OCI-M1 (cell line): ENCODE measurements at places on chromosomes 7 and 10.

GRCh38 chr10:37856881-37857286 is 526 bp downstream of the ZNF248 start:
- peak; percentile 75 for DNase-seq

DNA sequence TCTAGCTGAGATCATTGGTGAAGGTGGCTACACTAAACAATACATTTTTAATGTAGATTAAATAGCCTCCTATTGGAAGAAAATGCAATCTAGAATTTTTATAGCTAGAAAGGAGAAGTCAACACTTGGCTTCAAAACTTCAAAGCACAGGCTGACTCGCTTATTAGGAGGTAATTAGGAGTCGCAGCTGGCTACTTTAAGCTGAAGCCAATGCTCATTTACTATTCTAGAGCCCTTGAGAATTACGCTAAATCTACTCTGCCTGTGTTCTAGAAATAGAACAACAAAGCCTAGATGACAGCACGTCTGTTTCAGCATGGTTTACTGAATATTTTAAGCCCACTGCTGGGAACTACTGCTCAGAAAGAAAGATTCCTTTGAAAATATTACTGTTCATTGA is 101.6 kb upstream of the EEPD1 start:
- no peak for DNase-seq

DNA sequence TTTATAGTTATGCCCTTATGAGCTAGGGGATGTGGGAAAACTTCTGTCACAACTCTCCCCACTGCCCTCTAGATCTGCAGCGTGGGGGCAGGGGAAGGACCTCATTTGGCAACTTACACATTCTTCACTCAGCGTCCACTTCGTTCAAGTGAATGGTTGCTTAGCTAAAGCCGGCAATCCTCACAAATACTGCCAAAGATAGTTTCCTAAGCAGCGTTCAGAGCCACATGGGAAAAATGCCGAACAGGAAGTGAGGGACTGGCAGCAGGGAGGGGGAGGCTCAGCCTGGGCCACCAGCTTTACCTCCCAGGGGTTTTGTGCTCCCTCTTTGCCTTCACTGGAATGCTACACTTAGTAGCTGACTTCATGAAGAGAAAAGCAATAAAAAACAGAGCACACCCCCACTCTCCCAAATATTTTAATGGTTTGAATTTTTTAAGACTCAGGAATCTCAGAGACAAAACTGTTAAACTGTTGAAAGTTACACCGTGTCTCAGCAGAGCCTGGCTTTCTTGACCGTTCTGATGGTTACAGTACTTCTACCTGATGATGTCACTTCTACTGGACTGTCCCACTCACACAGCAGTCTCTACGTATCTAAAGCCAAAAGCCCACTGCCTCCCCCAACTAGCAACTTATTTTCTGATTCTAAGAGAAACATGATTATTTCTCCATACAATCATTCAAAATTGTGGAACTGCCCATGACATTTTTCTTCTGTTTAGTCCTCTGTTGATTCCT is 10.4 kb downstream of the GRM3 start:
- DNase-seq: peak; percentile 49

DNA sequence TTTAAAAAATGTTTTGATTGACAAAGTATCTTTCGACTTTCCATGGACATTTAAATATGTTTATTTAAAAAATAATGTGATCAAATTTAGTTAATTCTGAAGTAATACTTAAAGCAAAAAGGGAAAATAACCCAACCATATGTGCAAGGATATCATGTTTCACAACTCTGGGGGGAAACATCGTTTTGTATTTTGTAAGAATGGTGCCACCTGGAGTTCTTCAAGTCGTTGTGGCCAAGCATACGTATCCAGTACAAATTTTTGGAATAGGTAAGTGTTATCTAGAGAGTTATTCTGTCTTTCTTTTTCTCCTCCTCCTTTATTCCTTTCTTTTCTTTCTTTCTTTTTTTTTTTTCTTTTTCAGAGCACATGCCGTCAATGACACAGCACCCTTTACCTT is 176.2 kb upstream of the CSTF2T start:
- DNase-seq: no peak

DNA sequence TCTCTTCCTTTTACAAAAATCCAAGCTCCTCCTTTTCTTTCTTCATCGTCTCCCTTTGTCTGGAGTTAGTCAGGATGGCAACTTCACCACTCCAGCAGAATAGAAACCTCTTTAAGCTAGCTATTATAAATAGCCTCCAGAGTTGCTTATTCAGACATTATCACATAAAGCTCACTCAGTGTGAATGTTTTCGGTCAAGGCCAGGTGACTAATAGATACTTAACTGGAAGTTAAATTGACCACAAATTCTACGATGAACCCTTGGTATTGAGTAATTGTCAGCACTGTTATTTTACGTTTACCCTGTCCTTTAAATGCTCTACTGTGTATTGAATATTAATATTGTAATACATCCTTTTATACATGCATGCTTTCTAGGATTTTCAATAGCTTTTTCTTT is 340.4 kb downstream of the OTUD1 start:
- no peak for DNase-seq

DNA sequence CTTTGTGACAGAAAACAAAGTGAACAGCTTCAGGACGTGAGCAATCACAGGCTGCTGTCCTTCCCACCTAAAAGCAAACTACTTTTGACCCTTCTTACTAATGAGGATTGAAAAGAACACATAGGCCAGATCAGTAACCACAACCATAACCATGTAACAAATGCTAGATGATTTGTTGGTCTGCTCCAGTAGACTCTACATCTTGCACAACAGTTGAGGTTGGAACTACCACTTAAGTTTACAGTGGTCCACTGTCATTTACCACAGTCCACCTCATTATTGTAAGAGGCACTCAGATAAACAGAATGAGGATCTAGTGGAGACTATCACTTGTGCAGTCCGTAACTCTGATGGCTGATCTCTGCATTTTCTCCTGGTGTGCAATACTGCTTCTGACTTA is 27.8 kb downstream of the NET1 start:
- DNase-seq: no peak

DNA sequence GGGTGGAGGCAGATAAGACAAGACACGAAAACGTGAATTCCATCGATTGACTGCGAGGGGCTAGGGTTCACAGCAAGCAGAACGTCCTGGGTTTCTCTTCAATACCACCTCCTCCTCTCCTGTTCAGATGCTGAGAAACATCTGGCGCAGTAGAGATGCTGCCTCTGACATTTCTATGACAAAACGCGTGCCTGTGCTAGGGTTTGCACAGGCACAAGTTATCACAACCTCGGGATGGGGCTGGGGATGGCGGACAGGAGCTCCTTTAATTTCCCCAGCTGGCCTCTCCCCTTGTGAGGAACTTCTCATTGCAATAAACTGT is 99.8 kb upstream of the SVIL start:
- DNase-seq: no peak

DNA sequence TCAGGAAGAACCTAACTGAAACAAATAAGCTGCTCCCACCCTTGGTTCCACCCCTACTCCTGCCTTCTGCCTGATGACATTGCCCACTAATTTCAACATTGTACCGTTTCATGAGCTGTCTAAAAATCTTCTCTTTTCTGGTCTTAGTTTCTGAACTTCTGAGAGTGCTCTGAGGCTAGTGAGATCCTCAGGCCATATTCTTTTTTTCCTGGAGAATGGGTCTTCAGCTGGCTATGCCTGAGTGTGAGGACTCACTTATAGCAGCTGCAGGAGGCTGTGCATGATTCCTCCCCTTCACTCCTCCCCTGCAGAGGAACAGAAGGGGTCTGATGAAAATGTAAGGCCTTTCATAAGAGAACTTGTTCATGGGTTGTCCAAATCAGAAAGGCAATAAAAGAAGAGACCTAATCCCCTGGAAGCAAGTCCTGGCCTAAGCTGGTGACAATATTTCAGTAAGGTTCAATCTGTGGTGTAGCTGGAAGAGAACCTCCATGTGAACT is 11.1 kb downstream of the HOXA4 start:
- no peak for DNase-seq

DNA sequence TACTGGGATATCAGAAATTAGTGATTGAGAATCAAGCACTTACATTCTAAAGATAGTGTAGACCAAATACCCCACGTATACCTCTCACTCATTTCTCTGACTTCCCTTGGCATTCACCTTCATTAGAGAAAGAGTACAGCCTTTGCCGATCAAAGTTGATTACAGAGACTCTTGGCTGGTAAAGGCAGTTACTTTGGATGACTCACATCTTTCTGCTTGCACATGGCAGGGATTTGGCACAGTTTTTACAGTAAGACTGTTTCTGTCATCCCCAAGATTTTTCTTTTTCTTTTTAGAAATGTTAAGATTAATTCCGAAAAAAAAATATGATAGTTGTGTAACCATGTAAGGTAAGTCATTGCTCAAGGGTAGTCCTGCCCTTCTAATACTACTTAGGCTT is 143.0 kb downstream of the TSPAN12 start:
- DNase-seq: no peak

DNA sequence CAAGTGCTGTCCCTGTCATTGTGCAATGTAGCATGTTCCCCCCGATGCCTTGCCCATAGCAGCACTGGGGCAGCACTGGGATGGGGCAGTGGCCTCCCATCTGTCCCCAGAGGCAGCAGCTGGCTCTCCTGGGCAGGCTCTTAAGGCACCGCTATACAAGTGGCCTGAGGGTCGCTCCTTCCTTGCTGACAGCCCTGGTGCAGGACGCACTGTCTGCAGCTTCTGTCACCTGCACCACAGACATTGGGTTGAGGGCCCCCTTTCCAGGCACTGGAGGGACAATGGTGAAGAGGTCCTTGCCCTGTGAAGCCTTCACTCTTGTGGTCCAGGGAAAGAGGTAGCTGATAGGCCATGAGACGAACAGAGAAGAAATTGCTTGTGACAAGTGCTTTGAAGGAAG is 10.6 kb downstream of the CPSF4 start:
- no peak for DNase-seq

GRCh38 chr10:79405221-79405994 is 40.0 kb downstream of the ZCCHC24 start:
- peak; percentile 28 for DNase-seq

DNA sequence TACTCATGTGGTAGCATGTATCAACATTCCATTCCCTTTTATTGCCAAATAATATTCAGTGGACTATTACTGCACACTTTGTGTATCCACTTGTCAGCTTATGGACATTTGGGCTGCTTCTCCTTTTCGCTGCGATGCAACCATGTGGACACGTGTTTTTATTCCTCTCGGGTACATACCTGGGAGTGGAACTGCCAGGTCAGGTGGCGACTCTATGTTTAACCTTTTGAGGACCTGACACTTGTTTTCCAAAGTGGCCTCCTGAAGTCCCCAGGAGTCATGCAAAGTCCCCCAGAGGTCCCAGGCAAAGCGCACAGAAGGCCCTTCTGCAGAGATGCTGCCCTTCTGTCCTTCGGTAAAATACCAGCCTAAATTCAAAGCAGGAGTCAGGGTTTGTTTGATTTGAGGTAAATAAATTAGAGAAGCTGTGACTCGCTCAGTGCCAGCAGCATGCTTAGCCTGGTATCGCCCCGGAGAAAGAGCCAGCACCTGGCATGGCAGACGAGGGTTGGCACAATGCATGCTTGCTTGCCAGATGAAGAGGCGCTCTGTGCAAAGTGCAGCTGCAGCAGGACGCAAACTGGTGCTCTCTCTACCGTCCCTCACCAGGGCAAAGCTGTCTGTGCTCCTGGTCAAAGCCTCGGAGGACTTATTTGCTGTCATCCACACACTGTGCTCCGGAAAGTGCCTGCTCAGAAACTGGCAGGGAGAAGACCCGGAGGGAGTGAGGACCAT is 37.8 kb downstream of the HIPK2 start:
- no peak for DNase-seq

- no peak for DNase-seq
These were observed 8.0 kb downstream of the RBM33 start for GRCh38 chr7:155652156-155653114.

DNA sequence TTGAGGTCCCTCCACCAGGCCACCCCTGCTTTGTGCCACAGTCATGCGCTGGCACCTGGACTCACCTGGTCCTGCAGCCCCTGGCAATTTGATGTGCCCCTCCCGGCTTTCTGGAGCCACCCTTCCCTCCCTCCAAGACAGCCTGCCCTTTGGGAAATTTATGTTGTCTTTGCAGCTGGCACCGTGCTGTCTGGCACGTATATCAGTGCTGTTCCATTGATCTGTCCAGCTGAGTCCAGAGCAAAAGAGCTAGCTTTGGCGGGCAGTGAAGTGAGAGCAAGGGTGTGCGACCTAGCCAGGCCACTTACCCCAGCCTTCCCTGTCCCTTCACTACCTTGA is 5.7 kb downstream of the RARRES2 start:
- no peak for DNase-seq

- DNase-seq: no peak
These were observed 370.2 kb downstream of the PPP1R3A start for GRCh38 chr7:113548561-113548960.

- no peak for DNase-seq
These were observed 9.8 kb downstream of the MTG1 start for GRCh38 chr10:133403784-133404183.

GRCh38 chr10:26776258-26776657 is 78.8 kb downstream of the PDSS1 start:
- DNase-seq: no peak

GRCh38 chr7:155258226-155258560 is 39.5 kb upstream of the INSIG1 start:
- DNase-seq: no peak

- no peak for DNase-seq
These were observed 18.1 kb downstream of the RP9 start for GRCh38 chr7:33091111-33091531.

GRCh38 chr7:40709062-40709964 is 574.5 kb downstream of the SUGCT start:
- DNase-seq: no peak

GRCh38 chr7:90931986-90932916 is 332.0 kb upstream of the FZD1 start:
- no peak for DNase-seq

DNA sequence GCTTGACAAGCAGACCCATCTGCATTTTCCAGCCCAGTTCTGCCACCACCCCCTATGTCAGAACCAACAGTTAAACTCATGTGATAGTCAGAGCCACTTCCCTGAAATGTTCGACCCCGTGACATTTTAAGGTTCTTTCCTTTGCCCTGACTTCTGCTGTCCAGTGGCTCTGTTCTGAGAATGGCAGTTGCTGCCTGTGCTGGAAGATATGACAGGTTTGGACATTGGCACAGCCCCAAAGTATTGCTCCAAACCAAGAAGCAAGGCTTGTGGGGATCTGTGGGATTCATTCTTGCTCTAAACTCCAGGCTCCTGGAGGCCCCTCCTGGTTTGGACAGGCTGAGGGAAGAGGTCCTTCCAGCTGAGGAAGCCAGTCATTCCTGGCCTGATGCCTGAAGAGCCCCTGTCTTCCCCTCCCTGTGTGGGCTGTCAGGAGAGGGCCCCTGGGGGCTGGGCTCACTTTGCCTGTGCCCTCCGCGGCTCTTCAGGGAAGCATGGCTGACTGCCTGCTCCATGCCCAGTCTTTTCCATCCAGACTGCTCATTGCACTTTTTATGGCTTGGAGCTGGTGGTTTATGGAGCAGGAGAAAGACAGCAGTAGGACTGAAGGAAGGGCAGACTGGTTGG is 138.0 kb downstream of the CDH23 start:
- DNase-seq: peak; percentile 47

DNA sequence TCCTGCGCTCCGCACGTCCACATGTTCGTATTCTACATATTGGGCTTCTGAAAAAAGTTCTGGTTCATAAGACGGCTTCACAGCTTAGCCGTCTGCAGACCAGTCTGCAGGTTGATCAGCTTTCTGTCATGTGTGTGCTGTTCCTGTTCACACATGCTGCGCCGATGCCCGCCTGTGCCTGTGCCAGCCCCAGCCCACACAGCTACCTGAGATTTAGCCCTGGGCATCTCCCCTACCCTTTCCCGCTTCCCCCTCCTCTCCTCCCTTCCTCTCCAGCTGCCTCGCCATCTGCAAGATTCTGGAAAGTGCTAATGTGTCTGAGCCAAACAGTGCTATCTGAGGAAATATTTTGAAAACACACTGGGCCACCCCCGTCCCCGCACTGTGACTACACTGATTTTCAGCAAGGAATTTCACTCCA is 7.1 kb downstream of the CHST3 start:
- no peak for DNase-seq
